ENCODE measurements at places on chromosomes 1 and 21.
A peak's percentile ranks its signal among the peaks of the same experiment; 100 is the strongest.

DNA sequence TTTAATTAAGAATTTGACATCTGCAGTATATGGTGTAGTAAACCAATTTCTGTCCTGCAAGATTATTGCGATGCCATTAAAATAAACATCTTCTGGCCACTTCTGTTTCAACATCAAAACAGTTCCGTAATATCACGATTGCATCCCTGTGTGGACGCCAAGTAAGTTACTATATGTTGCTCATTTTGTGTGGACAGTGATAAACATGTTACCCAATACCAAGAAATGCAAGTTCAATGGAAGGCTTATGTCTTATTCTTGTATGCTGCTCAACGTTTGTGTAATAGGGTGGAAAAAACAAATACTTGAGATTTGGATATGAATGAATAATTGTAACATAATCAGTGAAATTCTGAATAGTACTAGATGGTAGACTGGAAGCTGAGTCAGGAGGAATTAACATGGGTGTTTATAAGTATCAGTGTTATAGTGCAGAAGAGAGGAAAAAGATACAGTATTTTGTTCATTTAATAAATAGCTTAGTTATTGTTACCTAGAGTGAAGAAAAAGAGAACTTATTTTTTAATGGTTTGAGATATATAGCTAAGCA lies 15.2 kb downstream of the TTC3 start:
- DNase-seq, result no peak

GRCh38 chr21:34336756-34337391 lies 26.9 kb upstream of the KCNE2 start:
- no peak for DNase-seq

GRCh38 chr21:19724081-19724480 lies 1274.1 kb upstream of the NCAM2 start:
- DNase-seq, result no peak

GRCh38 chr1:27176954-27177353 lies 22.0 kb upstream of the SLC9A1 start:
- no peak for DNase-seq

- no peak for DNase-seq
Measured at GRCh38 chr1:42765269-42765668, 1.6 kb downstream of the P3H1 start.

DNA sequence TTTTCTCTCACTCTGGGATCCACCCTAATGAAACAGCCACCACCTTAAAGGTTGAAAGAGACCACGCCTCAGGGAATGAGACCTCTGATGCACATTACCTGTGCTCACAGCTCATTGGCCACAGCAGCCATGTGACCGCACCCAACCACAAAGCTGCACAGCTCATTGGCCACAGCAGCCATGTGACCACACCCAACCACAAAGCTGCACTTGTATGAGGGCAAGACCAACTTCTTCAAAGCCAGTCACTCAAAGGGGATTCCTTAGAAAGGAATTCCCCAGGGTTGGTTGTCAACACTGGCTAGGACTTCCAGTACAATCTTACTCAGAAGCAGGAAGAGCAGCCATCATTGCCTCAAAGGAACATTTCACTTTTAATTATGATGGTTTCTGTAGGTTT lies 43.6 kb upstream of the PDE9A start:
- DNase-seq, result peak; percentile 54

DNA sequence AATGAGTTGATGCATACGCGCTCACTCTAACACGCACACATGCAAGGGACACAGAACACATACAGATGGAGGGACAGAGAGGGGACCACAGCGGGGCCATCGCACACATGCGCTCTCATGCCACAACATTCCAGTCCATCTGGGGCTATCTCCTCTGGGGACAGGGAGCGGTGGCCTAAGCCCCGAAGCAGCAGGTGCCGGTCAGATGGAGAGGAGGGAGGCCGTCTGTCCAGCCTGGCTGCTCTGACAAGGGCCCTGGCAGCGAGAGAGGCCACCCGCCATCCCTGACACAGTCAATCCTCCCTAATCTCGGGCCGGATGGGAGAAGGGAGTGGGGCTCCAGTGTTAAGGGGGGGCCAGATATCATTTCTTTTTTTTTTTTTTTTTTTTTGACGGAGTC lies 123.5 kb downstream of the KIAA0319L start:
- DNase-seq, result no peak

- DNase-seq, result no peak
Measured at GRCh38 chr1:17935230-17935629, 172.4 kb upstream of the IGSF21 start.

- no peak for DNase-seq
Measured at GRCh38 chr1:212819726-212820125, 27.7 kb downstream of the SPATA45 start.

DNA sequence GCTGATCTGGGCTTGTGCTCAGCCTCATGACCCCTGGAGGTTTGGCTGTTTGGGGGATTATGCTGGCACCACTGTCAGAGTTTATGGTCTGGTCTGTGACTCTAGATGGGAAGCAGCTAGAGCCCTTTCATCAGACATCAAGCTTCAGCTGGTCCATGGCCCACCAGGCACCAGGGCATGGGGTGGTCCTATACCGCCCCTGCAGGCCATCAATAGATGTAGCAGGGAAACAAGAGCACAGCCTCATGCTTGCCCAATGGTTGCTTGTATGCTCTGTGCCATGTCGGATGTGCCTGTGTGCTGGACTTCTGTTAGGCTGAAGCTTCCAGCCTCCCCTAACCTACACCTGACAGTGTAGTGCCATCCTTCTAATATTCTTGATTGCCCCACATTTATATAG lies 71.1 kb upstream of the CD34 start:
- no peak for DNase-seq

GRCh38 chr1:117897551-117897950 lies 31.9 kb downstream of the GDAP2 start:
- no peak for DNase-seq

GRCh38 chr1:163570071-163570470 lies 248.3 kb downstream of the NUF2 start:
- DNase-seq, result no peak

DNA sequence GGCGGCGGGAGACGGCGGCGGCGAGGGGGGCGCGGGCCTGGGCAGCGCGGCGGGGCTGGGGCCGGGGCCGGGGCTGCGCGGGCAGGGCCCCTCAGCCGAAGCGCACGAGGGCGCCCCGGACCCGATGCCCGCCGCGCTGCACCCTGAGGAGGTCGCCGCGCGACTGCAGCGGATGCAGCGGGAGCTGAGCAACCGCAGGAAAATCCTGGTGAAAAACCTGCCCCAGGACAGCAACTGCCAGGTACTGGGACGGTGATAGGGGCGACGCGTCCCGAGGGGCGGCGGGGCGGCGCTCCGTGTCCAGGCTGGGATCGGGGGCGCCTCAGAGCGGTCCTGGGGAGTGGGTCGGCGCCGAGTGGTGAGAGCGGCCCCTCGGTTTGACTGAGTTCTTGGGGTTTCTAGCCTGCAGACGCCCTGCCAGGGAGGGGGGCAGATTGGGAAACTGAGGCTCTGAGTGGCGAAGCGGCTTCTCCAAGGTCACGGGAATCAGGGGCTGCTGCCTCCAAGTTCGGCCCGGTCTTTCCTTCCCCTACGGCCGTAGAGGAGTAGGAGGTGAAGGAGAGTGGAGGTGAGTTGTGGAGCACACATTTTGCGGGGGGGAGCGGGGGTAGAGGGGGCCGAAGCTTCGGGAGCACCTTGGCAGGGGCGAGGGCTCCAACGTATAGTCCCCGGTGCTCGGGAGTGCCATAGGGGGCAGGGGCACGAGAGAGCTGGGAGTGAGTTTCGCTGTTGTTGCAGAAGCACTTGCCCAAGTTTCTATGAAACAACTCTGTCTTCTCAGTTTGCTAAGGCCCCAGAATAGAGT lies 508 bp downstream of the RAVER2 start:
- no peak for DNase-seq

GRCh38 chr1:64664299-64664698 lies 80.6 kb upstream of the RAVER2 start:
- DNase-seq, result no peak
